ENCODE measurements at places on chromosomes 4 and X. TPM values are rescaled to one million over a fixed set of nuclear protein-coding genes. Genes with fewer than 3 reads are reported as not detected.

Gene PITX2
- 60.6 TPM for total RNA-seq

Gene ARR3
- not detected for total RNA-seq

Gene CD40LG
- not detected for total RNA-seq

Gene FGF5
- 33.6 TPM for total RNA-seq

Gene ZNF732
- 0.32 TPM for total RNA-seq

Gene REELD1
- total RNA-seq, result not detected

Gene MAGEE2
- not detected for total RNA-seq

Gene FGG
- total RNA-seq, result not detected

Gene TMEM165
- total RNA-seq, result 147 TPM
